Hair follicle dermal papilla cell (primary cell): ENCODE measurements at places on chromosomes 6 and 20. TPM values are rescaled to one million over a fixed set of nuclear protein-coding genes. Genes with fewer than 3 reads are reported as not detected.

Gene MUCL3
- total RNA-seq, result not detected in 2 replicates

Gene STMN3
- total RNA-seq, result 10.0 and 12.0 TPM in 2 replicates

Gene SLC4A11
- 1.3 and 1.9 TPM in 2 replicates for total RNA-seq

Gene TPBG
- total RNA-seq, result 73.3 and 90.5 TPM in 2 replicates

Gene RTEL1
- total RNA-seq, result 16.9 and 21.3 TPM in 2 replicates

Gene SLC18B1
- 5.8 and 9.4 TPM in 2 replicates for total RNA-seq

Gene DNAAF9
- 18.5 and 24.2 TPM in 2 replicates for total RNA-seq

Gene MDFI
- 0.49 TPM in 1 of 2 replicates, not detected in the other for total RNA-seq

Gene MYT1
- total RNA-seq, result not detected in 2 replicates

Gene NHSL1
- total RNA-seq, result 17.5 and 18.5 TPM in 2 replicates

Gene CCN5
- 50.3 and 59.2 TPM in 2 replicates for total RNA-seq

Gene HLA-DPB1
- 10.9 and 18.3 TPM in 2 replicates for total RNA-seq

Gene GNAS-AS1
- total RNA-seq, result 0.73 and 0.81 TPM in 2 replicates

Gene DEFB125
- total RNA-seq, result not detected in 2 replicates

Gene TTPAL
- 21.9 and 22.2 TPM in 2 replicates for total RNA-seq

Gene CYP21A2
- total RNA-seq, result 0.12 TPM in 1 of 2 replicates, not detected in the other

Gene HLA-DRB1
- 0.12 and 3.1 TPM in 2 replicates for total RNA-seq

Gene SYCP2L
- 0.16 TPM in 1 of 2 replicates, not detected in the other for total RNA-seq

Gene CNR1
- total RNA-seq, result not detected in 2 replicates

Gene NRN1
- total RNA-seq, result 117 and 120 TPM in 2 replicates

Gene SYNGAP1
- total RNA-seq, result 6.1 and 8.8 TPM in 2 replicates

Gene MCCD1
- total RNA-seq, result not detected in 2 replicates

Gene CDK19
- 10.8 and 13.6 TPM in 2 replicates for total RNA-seq

Gene CLPSL2
- total RNA-seq, result not detected in 2 replicates

Gene APOM
- 0.65 and 1.2 TPM in 2 replicates for total RNA-seq

Gene ZBTB12
- total RNA-seq, result 2.3 and 4.4 TPM in 2 replicates

Gene PTCRA
- total RNA-seq, result not detected in 2 replicates

Gene ASCC3
- 67.0 and 76.9 TPM in 2 replicates for total RNA-seq

Gene HLA-DPA1
- 6.7 and 12.2 TPM in 2 replicates for total RNA-seq

Gene MPIG6B
- not detected in 2 replicates for total RNA-seq

Gene NR2E1
- total RNA-seq, result not detected in 2 replicates
